NCI-H526 (cell line): ENCODE measurements at places on chromosomes 6 and 20.

- DNase-seq: no peak
Observed at GRCh38 chr6:109182578-109182977, 87.3 kb downstream of the CEP57L1 start.

DNA sequence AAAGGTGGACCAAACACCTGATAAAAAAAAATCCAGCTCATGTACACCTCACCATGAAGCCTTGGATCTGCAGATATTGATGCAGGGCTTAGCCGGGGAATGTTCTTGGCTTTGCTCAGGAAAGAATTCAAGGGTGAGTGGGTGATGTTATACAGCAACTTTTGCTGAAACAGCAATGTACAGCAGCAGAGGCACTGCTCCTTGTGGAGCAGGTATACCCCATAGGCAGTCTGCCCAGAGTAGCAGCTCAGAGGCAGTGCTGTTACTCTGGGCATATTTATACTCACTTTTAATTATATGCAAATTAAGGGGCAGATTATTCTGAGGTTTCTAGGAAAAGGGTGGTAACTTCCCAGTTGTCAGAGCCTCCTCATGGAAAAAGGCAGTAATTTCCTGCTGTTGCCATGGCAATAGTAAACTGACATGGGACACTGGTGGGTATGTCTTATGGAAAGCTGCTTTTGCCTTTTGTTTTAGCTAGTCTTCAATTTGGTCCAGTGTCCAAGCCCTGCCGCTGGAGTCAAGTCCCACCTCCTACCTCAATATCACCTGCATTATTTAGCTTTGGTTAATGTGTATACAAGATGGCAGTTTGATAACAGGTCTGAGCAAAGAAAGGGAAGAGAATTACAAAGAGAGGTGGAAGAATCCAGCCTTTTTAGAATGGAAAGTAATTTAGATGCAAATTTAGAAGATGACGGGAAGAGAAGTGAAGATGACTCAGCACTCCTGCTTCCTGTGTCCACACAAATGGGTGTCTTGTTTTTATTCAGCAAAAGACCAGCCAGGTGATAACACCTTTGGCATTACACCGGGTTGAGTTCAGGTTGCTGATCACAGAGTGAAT, 110.1 kb upstream of the JAG1 start:
- DNase-seq: peak; percentile 59

DNA sequence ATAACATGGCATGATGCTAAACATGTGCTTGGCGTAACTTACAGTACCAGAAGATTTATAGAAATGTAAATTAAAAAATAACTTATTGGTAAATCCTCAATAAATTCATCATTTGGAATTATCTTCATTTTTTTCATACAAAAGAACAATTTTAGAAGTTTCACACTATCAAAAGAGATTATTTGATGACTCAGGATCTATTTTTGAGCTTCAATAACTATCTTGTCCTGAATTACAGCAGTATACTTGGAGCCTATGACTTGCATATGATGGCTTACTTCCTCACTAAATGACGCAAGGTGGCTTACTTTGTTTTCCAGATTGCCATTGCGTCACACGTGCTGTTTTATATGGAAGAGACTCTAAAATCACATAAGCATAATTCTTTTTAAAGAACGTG, 49.2 kb downstream of the KHDRBS2 start:
- no peak for DNase-seq

- DNase-seq: no peak
Observed at GRCh38 chr6:11008821-11009220, 35.3 kb downstream of the ELOVL2 start.

GRCh38 chr6:161130541-161130940, 139.0 kb downstream of the MAP3K4 start:
- DNase-seq: no peak

GRCh38 chr20:3037654-3038053, 5.8 kb upstream of the GNRH2 start:
- no peak for DNase-seq

DNA sequence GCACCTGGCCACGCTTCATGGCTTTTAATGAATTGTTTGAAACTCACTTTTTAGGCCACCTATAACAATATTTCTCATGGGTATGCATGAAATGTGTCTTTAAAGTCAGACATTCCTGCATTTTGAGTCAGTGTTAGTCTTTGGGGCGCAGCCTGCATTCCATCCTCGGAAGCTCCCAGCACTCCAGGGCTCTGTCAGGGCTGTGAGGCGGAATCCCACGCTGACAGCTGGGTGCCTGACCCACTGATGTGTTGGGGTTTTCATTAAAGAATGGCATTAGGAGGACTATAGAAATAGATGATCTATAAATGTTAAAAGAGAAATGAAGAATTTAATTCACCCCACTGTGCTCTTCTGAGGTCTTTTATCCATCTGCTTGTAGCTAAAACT, 16.2 kb upstream of the CLDN20 start:
- DNase-seq: no peak

DNA sequence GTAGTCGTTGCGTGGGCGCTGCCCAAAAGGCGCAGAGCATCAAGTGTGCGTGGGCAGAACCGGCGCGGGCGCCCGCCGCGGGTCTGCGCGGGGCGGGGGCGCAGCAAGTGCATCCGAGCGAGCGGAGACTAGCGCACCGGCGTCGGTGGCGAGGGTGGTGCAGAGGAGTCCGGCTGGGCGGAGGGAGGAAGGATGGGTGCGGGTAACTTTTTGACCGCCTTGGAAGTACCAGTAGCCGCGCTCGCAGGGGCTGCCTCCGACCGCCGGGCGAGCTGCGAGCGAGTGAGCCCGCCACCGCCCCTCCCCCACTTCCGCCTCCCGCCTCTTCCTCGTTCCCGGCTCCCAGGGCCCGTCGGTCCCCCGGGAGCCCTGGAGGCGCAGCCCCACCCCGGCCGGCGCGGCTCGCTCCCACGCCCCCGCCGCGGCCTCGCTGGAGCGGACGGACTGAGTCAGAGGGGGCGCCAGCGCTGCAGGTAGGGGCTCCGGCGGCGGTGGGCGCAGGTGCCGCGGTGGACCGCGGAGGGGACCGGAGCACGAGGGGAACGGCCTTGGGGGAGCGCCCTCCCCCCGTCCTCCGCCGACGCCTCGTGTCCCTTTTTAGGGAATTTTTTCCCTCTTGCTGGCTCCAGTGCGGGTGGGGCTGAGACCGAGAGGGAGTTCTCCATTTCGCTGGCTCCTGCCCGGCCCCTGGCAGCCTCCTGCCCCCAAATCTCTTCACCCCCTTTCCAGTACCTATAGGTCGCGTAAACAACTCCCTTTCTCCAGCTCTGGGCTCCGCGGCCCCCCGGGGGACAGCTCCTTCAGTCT, 1.6 kb upstream of the DBNDD2 start:
- DNase-seq: peak; percentile 94

GRCh38 chr6:39196673-39197091, 32.6 kb downstream of the KCNK5 start:
- no peak for DNase-seq

DNA sequence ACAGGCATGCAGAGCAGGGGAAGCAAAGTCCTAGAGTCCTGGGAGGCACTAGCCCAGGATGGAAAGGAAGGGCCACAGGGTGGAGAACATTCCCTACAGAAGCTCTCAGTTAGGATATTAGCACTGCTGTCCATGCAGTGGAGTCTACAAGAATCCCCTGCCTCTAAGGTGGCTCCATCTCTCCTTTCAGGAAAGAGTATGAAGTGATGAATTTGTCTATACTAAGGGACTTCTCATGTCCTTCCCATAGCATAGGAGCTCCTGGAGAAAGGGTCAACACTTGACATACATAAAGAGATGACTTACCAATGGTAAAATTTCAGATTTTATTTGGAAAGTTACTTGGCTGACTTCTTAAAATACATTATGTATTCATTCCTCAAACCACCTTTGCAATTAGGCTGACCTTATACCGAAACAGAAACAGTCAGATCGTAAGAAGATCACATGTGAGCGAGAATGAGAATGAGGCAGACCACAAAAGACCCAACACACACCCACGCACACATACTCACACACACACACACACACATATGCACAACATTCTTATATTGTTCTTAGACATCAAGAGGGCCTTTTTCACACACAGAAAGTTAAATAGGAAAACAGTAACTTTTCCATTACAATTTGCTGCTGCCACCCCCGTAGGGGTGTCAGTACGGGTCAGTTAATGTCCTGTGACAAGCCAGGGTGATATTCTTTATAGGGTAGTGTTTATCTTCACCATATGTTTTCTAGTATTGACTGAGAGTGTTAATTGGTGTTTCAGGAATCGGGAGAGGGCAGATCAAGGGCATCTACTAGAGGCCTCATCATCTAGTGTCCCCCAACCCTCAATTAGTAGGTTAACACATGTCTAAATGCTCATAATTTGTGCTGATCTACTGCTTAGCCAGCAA, 159.4 kb downstream of the FAXC start:
- DNase-seq: no peak

- DNase-seq: peak; percentile 73
Observed at GRCh38 chr6:26215585-26216358, 128.5 kb downstream of the HFE start.

- no peak for DNase-seq
Observed at GRCh38 chr6:135753196-135753595, 98.3 kb upstream of the PDE7B start.

DNA sequence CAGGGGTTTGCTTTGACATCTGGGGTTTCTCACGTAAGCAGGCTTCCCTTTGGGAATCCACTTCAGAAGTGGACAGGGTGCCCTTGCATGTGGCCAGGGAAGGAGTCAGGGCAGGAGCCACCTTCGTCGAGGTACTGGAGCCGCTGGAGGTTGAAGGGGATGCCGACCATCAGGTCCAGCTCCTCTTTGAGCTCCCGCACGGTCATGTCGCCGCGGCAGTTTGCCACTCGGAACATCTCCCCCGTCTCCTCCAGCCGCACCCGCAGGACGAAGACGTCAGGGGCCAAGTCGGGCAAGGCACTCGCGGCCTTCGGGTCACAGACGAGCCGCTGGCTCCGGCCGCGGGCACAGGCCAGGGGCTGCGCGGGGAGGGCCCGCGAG, 360 bp downstream of the ANKRD60 start:
- no peak for DNase-seq

GRCh38 chr6:43907789-43908472, 137.9 kb downstream of the VEGFA start:
- DNase-seq: no peak

DNA sequence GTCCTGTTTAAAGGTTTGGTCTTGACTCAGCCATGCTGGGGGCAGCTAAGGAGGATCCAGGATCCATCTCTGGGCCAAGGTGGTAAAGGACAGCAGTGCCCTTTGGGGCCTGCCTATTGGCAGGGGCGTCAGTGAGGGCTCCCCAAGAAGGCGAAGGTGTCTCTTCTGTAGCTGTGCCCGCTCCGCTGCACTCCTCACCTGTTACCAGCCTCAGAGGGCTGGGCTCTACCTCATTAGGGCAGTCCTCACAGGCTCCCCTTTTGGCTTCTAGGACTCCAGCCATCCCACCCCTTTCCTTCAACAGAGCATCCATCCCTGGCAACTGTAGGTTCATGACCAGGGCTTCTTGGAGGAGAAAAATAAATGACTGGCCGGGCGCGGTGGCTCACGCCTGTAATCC, 10.3 kb downstream of the FRS3 start:
- no peak for DNase-seq

DNA sequence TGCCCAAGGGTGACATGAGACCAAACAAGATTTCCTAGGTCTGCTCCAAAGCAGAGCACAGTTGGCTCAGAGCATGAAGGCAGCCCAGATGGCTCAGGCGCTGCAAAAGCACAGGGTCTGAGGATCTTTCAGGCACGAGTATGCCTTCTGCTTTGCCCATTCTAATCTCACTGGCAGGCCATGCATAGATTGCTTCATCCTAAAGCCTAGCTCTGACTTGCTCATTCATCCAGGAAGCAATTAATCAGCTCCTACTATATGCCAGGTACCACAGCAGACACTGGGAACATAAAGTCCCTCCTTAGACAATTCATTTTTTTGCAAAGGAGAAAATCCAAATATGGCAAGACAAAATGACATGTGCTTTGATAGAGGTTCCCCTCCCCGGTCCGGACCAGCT, 31.2 kb downstream of the GPLD1 start:
- DNase-seq: no peak

- peak; percentile 3 for DNase-seq
Observed at GRCh38 chr6:154805288-154805911, 72.2 kb downstream of the SCAF8 start.

GRCh38 chr6:128350416-128351254, 169.8 kb downstream of the PTPRK start:
- no peak for DNase-seq

DNA sequence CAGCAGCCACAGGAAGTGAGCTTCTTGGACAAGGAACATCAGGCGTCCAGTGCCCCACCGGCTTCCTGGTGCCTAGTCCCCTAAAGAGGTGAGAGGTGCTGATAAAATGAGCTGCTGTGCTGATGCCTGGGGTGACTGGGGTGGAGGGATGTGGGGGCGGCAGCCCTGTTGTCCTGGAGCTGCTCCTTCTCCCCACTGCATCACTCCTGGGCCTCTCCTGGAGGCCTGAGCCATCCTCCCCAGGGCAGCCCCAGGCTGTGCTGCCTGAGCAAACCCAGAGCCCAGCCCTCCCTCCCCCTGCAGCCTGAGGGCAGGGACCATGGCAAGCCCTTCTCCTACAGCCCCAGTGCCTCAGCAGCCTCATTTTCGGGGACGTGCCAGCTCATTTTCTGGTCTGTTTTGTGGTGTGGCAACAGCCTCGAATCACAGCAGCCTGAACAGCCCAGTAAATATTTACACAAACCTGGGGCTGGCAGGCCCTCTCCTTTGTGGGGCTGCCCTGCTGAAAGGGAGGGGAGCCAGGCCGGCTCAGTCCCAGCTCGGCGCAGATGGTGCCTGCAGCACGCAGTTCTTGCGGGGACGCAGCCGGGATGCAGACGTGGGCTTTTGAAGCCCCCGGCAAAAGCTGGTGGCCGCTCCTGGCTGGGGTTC, 259.9 kb downstream of the DLL1 start:
- DNase-seq: no peak

GRCh38 chr6:26231006-26231587, 133.9 kb upstream of the BTN3A2 start:
- no peak for DNase-seq

GRCh38 chr20:3786126-3786484, 435 bp downstream of the CENPB start:
- peak; percentile 75 for DNase-seq

DNA sequence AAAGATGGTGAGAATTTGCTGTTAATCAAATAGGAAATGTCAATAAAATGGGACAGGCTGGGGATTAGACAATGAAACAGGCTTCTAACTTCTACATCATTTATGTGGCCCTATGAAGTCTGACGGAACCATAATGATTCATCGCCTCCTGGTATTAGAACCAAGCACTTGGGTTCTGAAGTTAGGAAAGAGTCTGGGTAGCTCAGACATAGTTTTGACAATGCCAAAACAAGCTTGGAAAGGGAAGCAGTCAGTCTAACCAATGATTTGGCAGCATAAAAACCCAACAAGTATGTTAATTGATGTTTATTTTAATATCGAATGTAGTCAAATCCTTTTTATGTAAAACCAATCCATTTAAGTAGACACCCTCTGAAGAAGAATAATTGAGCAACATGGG, 160.8 kb upstream of the RSPO3 start:
- DNase-seq: no peak
